ENCODE measurements at places on chromosomes 3 and 15.

DNA sequence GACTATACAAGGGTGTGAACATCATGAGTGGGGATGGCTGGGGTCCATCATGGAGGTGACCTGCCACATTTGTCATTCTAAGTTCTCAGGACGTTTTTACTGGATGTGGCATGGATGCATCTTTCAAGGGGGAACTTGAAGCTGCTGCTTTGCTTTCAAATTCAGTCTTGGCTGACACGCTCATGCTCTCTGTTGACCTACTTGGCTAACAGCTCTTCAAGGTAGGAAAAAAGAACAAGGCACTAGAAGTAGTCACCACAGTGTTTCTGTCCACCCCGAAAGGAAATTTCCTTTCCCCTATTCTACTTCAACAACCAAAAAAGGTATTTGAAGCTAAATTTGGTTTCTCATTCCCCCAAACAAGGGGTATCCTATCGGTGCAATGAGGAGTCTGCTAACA lies 15.0 kb downstream of the STIMATE start:
- no peak for DNase-seq

DNA sequence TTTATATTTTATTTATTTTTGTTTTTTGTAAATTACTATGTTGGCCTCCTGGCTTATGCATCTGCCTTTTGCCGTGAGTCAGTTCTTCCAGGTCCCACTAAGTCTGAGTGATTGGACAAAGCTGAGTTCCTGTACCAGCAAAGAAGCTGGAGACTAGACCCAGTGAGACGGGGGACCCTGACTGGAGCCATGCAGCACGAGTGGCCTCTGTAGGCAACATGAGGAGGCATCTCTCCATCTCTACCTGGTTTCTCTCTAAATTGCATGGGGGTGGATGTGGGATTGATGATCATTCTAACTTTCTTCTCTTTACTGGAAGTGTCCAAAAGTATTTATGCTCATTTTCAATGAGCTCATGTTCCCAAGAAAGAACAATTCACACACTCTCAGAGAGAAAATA lies 155.3 kb upstream of the MRPL3 start:
- no peak for DNase-seq

GRCh38 chr3:156431334-156432124 lies 123.4 kb downstream of the SSR3 start:
- no peak for DNase-seq

- DNase-seq = no peak
Observed at GRCh38 chr3:2655229-2655701, 454.9 kb downstream of the IL5RA start.

- no peak for DNase-seq
Observed at GRCh38 chr3:106969596-106969995, 407.6 kb upstream of the CCDC54 start.

DNA sequence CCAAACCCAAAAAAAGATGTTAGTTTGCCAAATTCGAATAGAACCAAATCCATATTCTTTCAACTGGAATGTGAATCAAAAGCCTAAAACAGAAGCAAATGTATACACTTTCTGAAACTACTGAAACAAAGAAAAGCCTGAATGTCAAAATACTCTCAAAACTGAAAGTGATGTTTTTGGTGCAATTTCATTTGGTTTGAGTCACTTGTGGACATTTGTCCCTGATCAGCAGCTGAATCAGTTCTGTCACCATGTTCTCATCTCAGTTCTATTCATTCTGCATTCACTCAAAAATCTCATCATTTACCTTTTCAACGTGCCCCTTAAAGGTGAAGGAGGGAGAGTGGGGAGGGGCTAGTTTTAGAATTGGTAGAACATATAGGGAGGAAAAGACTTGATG lies 266.8 kb downstream of the ABHD5 start:
- no peak for DNase-seq

- DNase-seq = no peak
Observed at GRCh38 chr3:155491696-155492095, 198.2 kb upstream of the STRIT1 start.

DNA sequence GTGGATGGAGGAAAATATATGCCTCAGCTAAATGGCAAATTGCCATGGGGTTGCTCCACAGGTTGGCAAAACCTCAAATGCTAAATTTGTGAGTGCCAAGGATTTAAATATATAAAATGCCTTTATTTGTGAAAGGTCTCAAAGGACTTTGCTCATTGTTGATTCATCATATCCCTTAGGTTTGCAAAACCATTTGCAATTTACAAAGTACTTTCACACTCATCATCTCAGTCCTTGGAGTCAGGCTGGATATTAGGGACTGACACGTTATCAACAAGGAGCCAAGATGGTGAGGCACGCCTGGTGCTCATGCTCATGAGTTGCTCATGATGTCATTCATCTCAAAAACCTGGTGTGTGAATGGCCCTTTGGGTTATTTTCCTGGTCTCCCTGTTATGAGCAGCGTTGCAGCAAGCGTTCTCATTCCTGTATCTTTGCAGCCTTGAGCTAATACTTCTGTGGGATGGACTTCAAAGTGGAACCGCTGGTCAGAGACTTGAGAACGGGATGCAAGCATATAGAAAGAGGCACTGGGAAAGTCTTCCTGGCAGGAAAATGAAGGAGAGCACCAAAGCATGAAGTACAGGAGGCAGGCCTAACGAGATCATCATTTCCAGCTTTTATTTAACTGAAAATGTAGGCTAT lies 66.0 kb downstream of the MYO1E start:
- no peak for DNase-seq

DNA sequence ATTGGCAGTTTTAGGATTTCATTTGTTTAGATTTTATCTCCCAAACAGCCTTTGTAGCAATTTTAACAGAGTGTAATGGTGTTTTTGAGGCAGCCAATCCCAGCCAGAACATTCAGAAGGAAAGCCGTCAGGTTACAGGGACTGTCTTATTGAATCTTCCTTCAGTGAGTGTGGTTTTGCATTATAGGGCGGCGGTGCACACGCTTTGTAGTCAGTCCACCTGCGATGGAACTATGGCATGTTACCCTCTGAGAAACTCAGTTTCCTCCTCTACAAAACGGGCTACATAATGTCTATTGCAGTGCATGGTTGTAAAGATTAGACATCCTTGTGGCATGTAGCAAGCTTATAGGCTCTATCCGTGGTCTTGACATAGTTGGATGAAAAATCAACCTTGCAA lies 1.0 kb downstream of the LRRC28 start:
- DNase-seq = no peak

DNA sequence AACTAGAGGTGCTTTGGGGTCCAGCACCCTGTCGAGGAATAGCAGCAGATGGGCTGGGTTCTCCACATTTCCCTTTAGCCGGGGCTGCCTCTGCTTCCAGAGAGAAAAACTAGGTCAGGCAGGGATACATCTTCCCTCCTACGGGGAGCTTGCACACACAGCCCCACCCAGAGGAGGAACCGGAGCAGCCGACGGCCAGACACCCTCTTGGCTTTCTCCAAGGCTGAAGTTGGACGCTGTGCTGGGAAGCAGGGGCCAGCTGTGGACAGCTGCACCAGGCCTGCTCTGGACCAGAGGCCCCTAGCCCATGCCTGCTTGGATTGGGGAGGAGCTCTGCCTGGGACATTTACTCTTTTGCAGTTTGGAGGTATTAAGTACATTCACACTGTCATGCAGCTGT lies 44.7 kb upstream of the NR2C2 start:
- no peak for DNase-seq

- DNase-seq = no peak
Observed at GRCh38 chr3:60514866-60515265, 736.4 kb downstream of the FHIT start.

DNA sequence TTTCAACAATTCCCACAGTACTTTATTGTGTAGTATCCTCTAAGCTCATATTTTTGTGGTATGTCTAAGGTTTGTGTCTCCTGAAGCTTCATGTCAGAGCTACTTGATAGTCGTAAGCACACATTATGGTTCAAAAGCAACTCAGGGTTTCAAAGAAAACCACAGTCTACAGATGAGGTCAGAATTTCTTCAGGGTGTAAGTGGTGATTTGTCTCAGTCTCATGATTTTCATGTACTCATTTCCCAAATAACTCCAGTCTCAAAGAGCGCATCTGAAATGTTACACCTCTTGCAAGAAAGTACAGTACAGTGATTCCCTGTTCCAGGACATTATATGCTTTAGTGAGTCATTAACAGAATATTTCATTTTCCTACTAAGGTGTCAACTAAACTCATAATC lies 47.5 kb upstream of the SSR3 start:
- no peak for DNase-seq

- DNase-seq = no peak
Observed at GRCh38 chr3:181623924-181624694, 87.6 kb upstream of the SOX2 start.
